Foreskin fibroblast (primary cell): ENCODE measurements at places on chromosomes 16 and 17.
A peak's percentile ranks its signal among the peaks of the same experiment; 100 is the strongest.

DNA sequence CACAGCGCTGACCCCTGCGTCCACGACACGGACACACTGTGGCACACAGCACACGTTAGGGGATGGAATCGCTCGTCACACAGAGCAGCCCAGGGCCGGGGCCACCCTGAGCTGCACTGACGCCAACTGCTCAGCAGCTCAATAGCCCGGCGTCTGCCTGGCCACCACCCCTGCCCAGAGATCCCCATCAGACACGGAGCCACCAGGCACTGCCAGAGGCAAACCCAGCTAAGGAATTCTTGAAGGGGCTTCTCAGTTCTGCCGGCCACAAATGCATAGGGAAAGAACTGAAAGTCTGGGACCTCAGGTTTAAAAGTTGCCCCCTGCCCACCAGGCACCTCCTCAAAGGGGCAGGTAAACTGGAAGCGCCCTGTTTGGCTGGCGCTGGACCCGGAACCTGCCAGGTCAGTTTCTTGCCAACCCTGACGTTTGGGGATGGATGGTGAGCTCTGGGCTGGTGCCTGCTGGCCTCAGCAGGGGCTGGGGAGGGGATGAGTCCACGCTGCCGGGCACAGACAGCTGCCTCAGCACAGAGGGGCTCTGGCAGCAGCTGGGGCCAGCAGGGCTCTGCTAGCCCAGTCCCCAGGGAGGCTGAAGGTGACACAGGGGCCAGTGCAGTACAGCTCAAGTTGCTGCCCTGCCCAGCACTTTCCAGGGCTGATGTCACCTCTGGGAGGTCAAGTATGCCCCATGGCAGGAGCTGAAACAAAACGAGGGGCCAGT lies 33.2 kb downstream of the TIMM22 start:
- no peak for DNase-seq

DNA sequence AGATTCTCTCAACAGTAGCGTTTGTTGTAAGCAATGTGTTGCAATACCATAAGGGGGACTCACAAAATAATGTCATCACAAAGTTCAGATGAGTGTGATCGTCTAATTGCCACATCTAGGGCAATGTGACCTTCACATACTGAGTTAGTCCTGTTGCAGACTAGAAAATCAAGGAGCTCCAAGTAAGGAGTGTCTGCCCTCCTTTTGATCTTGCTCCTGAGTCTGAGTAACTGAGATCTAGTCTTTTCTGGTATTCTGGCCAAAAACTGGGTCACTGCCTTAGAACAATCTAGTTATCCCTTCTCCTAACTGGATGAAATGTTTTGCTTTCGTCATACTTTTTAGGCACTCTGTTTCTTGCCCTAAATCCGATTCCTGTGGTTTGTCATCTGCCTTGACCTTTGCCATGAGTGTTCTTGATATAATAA lies 712.1 kb downstream of the CDH11 start:
- DNase-seq, result peak; percentile 47

GRCh38 chr17:31888124-31888523 lies 13.4 kb downstream of the UTP6 start:
- DNase-seq, result no peak

DNA sequence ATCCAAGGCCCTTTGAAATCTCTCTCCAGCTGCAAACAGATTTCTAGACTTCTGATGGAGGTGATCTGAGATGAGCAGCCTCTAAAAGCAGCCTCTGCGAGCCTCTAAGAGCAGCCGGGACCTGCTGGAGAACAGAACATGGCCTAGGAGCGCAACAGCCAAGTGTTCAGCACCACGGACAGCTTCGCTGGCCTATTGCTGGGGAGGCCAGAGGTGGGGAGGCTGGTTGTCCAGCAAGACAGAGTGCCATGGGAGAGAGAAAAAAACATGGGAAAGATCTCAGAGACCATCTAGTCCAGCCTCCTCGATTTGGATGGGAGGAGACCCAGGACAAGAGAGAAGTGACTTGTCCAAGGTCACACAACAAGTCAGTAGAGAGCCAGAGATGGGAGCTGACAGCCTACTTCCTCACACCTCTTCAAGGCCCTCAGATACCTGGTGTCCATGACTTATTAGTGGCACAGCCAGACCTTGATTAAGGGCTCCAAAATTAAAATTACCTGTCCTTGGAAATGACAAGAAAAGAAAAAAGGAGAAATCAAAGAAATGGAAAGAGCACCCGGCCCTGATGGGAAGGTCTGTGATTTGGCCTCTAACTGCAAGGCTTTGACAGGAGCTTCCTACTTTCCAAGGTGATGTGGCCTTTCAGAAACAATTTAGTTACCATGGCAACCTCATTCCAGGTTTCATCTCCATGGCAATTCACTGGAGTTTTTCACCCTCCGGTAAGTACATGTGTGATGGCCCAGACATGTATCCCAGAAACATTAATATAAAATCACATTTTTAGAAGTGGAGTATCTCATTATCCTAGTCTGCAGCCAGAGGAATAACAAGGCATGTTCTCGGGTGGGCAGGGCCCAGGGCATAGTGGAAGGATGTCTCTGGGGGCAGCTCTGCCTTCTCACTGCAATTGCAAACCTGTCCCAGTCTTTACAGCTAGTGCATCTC lies 14.5 kb downstream of the RPRML start:
- DNase-seq, result no peak

- no peak for DNase-seq
Observed at GRCh38 chr17:75906143-75906884, 1.6 kb upstream of the MRPL38 start.

DNA sequence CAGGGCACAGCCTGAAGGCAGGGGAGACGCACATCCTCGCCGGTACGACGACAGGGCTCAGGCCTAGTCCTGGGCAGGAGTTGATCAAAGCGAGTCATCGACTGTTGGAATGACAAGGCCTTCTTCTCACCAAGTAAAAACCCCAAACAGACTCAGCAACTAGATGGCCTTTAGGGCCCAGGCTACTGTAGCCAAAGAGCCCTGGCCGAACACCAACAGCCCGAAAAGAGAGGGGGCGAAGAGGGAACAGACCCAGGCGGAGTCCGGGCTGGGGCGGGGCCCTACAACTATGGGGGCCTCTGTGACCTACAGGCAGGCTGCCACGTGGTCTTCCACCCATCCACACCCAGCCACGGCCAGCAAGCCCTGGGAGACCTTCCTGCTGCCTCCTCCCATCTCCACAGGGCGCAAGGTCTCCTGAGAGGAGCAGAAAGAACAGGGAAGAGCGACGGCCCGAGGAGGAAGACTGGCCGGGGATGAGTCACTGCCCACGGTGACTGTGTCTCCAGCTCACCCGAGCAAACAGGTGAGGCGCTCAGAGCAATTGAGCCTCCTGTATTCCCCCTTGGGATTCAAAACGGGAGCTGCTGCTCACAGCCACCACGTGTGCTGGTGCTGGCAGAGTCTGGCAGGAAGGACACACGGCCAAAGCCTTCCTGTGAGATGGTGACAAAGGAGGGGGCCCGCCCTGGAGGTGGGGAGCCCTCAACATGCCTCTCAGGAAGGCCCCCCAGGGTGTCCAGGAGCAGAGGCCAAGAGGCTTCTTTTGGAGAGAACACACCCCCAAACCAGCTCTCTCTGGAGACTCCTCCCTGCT lies 17.7 kb downstream of the SLC16A3 start:
- peak; percentile 65 for DNase-seq

DNA sequence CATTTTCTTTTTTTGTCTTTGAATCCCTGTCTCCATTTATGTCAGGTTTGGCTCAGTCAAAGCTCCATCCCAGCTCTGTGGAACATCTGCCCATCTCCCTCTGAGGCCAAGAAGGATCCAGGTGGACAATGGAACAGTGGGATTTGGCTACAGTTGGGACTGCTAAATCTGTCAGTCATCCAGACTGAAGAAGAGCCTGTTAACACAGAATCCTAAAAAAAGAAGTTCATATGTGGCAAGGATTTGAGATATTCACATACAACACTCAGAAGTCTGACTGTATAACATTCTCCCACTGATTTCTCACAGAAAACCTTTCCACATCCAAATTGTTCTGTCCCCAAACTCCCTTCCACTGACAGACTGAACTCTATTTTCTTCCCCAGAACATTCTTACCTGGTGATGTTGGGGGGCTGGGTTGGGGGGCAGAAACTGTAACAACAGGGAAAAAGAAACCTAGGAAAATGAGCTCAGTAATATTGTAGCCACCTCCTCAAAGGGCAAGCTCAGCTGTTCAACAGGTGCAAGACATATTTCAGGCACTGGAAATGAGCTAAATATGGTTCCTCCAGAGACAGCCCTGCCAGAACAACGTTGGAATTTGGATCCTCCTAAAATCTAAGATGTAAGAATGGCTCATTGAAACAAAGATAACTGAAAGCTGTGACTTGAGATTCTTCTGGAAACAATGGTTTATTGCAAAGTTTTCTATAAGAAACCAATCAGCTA lies 301.5 kb upstream of the CDH5 start:
- DNase-seq, result no peak

DNA sequence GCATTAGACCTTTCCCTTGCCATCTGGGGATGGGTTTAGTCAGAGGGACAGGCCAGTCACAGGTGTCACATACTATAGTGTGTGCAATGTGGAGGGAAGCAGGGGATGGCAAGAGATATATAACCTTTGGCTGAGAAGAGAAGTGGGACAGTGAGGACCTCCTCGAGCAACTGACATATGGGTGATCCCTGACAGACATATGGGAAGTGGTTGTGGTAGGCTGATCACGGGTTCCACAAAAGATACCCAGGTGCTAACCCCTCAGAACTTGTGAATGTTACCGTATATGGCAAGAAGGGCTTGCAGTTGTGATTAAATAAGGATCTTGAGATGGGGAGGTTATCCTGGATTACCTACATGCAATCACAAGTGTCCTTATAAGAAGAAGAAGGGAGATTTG lies 188.1 kb upstream of the MPHOSPH6 start:
- DNase-seq, result no peak

DNA sequence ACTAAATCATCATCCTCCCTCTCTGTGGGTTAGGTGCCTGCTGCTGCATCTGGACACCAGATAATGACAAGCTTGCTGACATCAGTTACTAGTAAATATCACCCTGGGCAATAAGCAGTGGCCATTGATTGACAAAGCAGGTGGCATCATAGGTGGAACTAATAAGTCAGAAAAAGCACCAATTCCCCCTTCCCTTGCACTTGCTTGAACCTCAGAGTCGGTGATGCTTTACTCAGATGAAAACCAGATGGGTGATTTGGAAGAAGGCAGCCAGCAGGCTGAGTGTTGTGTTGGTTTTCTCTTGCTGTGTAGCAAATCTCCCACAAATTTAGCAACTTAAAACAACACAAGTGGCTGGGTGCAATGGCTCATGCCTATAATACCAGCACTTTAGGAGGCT lies 146.9 kb upstream of the NOL11 start:
- no peak for DNase-seq

GRCh38 chr16:84497418-84498222 lies 6.8 kb downstream of the MEAK7 start:
- DNase-seq, result no peak

GRCh38 chr16:54986409-54986808 lies 55.7 kb downstream of the IRX5 start:
- no peak for DNase-seq

DNA sequence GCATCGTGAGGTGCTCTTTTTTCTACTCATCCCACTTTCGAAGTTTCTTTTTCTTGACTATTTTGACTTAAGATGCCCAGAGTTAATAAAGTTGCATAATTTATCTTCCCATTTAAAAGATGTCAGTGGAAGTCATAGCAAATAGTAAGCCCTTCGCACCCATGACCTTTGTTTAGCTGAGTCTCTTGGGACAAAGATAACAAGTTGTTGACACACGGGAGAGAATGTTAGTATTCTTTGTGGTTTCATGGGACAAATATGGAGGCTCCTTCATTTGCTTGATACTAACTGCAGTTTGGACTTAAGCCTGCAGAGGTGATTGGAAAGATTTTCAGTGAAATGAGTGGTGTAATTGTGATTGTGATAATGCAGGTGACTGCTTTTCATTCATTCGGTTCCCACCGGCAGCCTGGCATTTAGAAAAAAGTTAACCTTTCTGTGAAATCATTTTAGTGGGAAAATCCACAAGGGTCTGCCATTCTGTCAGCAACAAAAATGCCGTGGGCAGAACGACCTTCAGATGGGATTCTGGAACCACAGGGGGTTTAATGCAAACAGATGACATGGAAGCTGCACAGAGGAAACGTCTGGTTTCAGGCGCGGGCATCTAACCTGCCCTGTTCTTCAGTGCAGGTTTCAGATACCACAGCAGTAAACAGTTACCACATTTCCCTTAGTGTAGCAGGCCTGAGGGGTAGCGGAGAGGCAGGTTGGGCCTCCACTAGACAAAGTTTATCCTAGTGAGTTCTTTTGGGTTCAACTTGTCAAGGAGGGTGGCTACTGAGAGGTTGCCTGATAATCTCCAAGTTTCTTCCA lies 123.0 kb downstream of the RPTOR start:
- no peak for DNase-seq

DNA sequence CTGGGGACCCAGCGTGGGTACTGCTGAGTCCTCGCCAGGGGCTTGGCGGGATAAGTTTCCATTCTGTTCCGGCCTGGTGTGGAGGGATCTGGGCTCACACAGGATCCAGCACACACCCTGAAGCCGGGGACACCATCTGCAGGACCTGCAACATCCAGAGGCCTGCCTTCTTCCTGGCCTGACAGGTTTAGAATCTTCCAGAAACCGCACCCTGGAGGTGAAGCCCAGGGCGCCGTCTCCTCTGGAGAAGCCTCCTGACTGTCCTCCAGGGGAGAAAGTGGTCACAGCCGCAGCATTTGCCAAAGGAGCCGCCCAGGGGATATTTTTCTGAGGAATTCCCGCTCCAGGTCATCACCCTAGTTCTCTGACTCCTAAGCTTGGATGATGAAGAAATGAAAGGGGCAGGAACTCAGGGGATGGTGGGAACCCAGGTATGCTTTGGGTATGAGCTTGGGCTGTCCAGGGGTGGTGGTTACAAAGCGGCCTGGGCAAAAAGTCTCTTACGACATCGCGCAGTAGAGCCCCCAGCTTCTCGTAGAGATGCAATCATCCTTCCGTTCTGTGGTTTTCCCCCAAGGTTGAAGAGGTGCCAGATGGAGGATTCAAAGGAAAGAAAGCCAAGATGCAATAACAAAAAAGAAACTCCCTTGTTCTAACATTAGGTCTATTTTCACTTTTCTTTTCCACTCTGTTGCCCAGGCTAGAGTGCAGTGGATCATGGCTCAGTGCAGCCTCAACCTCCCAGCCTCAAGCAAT lies 9.1 kb upstream of the CRISPLD2 start:
- DNase-seq, result peak; percentile 36

DNA sequence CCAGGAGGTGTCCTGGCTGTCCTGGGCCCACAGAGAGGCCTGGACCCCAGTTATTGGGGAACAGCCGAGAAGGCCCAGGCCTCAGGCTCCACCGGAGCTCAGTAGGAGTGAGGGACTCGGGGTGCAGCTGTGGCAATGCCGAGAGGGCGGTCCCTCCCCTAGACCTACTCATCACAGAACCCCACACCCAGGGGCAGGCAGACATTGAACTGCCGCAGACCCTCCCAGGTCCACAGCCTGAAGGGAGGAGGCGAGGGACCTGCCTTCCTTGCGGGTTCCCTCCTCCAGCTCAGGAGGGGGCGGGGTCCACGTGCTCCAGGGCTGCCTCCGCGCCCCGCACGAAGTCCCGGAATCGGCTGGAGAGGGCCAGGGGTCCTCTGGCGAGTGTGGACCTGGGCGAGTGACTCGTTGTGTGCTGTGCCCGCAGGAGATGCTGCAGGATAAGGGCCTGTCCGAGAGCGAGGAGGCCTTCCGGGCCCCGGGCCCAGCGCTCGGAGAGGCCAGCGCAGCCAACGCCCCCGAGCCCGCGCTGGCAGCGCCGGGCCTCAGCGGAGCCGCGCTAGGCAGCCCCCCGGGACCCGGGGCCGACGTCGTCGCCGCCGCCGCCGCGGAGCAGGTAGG lies 3.9 kb downstream of the TBX4 start:
- DNase-seq, result no peak

- peak; percentile 89 for DNase-seq
Observed at GRCh38 chr17:63345611-63346010, 100.5 kb downstream of the CYB561 start.

GRCh38 chr16:56193951-56194726 lies 2.9 kb downstream of the GNAO1 start:
- peak; percentile 64 for DNase-seq
